GM13977 (cell line): ENCODE measurements at places on chromosomes 11 and 22.

DNA sequence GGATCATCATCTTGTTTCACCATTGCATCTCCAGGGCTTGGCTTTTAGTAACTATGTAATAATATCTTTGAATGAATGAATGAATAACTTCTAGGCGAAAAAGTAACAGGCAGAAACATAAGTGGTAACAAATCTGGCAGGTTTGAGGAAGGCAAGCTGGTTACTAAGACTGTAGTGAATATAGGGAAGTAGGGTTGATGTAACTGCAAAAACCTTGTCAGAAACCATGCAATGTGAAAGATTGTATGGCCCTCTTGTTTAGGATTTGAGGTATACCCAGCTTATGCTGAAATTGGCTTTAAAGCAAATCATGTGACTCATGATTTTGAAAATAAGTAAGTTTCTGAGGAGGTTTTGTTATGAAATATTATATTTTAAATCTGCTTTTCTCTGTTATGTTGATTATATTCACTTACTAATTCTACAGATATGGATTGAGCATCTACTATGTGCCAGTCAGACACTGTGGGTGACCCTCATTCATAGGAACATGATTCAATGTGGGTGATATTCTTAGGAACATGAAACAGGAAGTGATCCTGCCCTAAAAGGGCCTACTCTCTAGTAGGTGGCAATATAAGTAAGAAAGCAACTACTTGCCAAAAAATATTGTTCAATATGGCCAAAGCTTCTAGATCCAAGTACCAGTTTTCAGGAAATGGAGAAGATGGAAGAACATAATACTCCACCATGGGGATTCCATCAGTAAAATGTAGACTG, 115.5 kb upstream of the CCDC90B start:
- no peak for DNase-seq

- peak; percentile 67 for DNase-seq
Measured at GRCh38 chr11:69297787-69298266, 3.9 kb downstream of the MYEOV start.

DNA sequence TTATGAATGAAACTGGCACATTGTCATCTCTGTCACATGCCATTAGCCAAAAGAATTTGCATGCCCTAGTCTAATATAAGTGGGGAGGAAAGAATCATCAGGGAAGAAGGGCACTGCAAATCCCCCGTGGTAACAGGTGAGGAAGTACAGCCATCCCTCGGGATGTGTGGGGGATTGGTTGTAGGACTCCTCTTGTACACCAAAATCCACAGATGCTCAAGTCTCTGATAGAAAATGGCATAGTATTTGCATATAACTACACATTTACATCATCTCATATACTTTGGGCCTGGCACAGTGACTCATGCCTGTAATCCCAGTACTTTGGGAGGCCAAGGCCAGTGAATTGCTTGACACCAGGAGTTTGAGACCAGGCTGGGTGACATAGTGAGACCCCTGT, 109.7 kb downstream of the HIPK3 start:
- no peak for DNase-seq

DNA sequence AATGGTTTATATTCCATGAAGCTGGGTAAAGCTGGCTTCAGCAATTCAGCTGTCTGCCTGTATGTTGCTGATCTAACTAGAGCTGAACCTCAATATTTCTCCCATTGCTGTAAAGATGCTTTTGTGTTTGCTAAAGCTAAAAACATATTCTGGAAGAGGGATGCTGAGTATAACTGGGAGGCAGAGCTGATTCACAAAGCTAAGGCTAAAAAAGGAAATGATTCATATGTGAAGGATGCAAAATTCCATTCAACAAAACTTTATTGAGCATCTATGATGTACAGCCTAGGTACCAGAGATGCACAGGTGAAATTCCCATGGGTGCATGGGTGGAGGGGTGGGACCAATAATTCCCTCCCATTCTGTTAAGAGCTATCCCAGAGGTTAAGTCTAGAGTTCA, 193.9 kb downstream of the KIF18A start:
- DNase-seq = no peak

DNA sequence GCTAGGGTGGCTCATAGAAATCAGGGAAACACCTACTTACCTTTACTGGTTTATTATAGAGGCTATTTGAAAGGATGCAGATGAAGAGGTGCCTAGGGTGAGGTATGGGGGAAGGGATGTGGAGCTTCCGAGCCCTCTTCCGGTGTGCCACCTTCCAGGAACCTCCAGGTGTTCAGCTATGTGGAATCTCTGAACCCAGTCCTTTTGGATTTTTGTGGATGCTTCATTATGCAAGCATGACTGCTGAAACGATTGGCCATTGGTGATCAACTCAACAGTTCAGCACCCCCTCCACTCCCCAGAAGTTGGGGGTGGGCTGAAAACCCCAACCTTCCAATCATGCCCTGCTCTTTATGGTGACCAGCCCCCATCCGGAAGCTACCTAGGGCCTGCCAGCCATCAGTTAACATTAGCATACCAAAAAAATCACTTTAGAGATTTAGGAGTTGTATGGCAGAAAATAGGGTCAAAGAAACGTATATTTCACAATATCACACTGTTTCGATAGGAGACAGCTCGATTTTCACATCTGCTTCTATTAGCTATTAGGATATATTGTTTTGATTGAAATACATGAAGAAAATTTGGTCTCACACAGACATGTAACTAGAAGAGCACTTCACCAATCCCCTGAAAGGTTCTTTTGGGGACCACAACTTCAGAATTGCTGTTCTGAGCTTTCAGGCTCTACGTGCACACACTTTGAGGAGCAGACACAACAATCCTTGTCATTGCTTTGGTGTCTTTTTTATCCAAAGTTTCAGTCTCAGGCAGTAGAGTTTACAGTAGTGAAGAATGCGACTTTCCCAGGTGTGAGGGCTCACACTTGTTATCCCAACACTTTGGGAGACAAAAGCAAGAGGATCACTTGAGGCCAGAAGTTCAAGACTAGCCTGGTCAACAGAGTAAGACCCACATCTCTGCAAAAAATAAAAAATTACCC, 3.3 kb upstream of the POLR2G start:
- DNase-seq = no peak

- DNase-seq = no peak
Measured at GRCh38 chr22:27754247-27754887, 47.2 kb downstream of the MN1 start.

DNA sequence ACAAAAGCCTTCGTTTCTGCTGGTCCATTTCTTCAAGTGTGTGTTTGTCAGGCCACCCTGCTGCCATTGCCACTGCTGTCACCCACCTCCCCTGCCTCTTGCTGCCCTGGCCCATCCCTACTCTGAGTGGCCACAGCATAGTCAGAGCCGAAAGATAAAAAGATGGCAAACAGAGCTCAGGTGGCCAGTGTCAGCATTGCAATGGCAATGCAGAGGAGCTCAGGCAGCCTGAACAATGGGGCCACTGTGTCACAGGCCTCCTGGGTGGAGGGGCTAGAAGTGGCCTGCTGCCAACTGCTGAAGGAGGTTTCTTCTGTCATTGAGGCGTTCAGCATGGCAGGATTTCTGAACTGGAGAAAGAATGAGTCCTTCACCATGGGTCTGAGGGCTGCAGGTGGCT, 137.1 kb downstream of the CSNK2A3 start:
- no peak for DNase-seq

- no peak for DNase-seq
Measured at GRCh38 chr22:40238425-40239344, 61.0 kb downstream of the TNRC6B start.

DNA sequence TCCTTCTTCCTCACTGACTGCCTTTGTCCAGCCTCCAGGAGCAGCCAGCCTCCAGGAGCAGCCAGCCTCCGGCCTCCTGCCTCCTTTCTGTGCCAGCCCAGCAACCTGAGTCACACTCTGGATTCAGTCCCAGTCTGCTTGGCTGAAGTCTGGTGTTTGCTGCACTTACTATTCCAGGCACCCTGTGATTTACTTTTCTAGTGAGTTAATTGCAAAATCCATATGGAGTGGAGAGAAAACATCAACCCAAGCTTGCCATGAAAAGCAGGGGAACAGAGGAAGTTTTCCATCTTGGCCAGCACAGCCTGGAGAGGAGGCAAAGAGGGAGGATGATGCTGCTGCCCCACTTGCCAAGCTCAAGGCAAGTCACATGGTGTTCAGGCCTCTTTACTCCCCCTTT, 400.5 kb downstream of the TENM4 start:
- no peak for DNase-seq

DNA sequence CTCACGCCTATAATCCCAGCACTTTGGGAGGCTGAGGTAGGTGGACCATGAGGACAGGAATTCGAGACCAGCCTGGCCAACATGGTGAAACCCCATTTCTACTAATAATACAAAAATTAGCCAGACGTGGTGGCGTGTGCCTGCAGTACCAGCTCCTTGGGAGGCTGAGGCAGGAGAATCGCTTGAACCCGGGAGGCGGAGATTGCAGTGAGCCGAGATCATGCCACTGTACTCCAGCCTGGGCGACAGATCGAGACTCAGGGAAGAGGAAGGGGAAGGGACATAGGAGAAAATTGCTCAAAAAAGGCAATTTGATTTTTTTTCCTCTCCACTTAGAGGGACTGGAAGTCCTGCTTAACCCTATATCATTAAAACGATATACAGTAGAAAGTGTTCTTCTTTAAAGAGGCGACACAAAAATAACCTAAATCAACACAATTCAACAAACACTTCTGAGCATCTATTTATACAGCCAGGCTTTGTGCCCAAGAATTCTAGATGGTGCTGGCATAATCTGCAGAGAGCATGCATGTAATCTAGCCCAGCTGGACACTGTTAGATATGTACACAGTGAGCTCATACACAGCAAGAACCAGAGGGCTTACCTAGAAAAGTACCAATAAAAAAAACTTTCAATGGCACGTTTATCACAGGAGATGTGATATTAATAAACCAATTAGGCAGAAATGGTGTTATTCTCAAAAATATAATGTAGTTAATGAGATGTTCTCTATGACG, 20.9 kb upstream of the DENND5A start:
- no peak for DNase-seq

DNA sequence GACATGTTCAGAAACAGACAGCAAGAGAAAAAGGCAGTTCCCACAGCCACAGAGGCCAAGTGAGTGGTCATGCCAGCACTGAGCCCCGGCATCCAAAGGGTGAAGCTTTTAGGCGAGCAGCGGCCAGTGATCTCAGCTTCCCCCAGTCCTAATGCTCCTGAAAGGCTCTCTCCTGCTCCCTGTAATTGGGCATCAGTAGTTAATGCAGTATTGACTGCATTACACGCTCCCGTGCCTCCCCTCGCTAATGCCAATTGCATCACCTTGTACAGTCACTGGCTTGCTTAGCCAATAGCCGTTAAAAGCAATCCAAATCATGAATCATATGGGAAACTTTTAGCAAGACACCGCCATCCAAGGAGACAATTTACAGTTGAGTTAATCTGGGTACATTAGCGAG, 4.9 kb downstream of the LMO1 start:
- no peak for DNase-seq
